ENCODE measurements at places on chromosomes 6 and 20.

- DNase-seq, result no peak
Observed at GRCh38 chr6:150634176-150634963, 34.7 kb downstream of the PLEKHG1 start.

DNA sequence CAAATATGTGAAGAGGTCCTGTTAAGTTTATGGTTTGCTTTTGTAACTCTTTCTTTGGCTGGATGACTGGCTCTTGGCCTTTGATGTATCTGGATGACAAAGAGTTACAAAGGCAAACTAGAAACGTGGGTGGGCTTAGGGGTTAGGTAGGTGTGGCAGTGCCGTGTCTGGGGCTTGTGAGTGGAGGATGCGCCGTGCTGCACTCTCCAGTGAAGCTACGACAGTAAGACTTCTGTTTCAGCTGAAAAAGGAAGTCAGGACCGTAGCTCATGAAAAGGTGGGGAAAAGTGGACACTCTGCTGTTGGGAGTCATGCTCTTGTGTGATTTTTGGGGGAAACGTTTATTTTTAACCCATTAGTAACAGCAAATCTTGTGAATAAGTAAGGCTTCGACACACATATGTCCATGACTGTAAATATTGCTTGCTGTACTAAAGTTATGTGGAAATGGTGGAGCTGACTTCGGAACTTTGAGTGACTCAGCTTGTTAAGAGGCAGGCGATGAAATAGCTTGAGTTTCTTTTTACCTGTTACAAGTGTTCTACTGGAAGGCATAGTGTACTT lies 45.6 kb downstream of the DUSP22 start:
- peak; percentile 38 for DNase-seq

GRCh38 chr6:155882527-155883333 lies 427.1 kb upstream of the NOX3 start:
- no peak for DNase-seq

GRCh38 chr20:49433333-49433732 lies 49.1 kb downstream of the KCNB1 start:
- DNase-seq, result no peak

- DNase-seq, result no peak
Observed at GRCh38 chr6:51300510-51300909, 481.8 kb downstream of the TFAP2B start.

GRCh38 chr20:44471481-44471882 lies 4.2 kb upstream of the TTPAL start:
- DNase-seq, result no peak

GRCh38 chr6:118391086-118391485 lies 157.0 kb upstream of the PLN start:
- DNase-seq, result no peak

GRCh38 chr6:109301418-109301817 lies 80.8 kb downstream of the CD164 start:
- DNase-seq, result no peak

GRCh38 chr20:47453167-47453782 lies 48.4 kb upstream of the NCOA3 start:
- peak; percentile 70 for DNase-seq

GRCh38 chr6:34131326-34132290 lies 14.3 kb downstream of the GRM4 start:
- DNase-seq, result no peak

DNA sequence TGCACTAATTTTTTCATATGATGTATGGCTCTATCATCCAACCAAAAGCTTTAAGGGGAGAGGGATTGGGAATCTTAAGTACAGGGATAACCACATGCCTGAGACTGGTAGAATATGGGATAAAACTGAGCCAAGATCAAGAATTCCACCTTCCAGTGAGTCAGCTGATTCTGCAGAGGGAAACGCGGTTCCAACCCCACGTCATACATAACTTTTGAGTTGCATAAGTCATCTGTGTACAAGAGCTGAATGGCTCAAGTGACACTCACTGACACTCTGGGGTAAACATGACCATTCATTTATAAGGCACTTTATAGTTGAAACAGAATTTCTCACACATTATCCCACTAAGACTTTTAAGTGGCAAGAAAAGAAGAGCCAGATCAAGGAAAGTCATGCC lies 16.4 kb downstream of the TRIM27 start:
- no peak for DNase-seq

DNA sequence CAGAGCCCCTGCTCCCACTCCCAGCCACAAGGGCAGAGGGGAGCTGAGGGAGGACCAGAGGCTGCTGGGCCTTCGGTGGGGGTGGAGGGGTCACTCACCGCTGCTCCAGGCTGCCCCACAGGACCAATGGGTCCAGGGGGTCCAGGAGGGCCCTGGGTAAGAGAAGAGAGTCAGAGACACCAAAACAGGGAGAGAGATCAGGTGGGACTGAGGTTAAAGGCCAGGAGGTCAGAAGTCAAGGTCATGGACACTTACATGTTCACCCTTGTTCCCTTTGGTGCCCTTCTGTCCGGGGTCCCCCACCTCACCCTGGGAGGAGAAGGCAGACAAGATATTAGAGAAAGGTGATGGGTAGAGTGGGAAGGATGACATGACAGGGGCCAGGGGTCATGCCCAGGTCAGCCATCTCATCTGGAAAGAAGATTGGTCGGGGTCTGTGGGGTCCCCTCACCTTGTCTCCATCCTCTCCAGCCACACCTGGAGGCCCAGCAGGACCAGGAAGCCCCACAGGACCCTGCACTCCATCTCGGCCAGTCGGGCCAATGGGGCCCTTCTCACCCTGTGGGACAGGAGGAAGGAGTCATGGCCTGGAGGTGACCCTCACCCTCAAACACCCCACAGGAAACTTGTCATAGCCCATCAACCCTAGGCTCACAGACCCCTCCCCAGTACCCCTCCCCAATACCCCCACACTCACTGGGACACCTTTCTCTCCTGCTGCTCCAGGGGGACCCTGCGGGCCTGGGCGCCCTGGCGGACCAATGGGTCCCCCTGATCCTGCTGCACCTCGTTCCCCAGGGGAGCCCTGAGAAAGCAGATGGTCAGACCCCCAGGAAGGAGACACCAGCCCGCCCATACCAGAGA lies 21.0 kb downstream of the COL11A2 start:
- DNase-seq, result no peak

GRCh38 chr6:114301596-114302219 lies 41.1 kb downstream of the HS3ST5 start:
- DNase-seq, result no peak

GRCh38 chr6:119649531-119649930 lies 300.0 kb upstream of the MAN1A1 start:
- no peak for DNase-seq

- DNase-seq, result no peak
Observed at GRCh38 chr20:36268440-36269342, 32.4 kb downstream of the AAR2 start.

- DNase-seq, result peak; percentile 68
Observed at GRCh38 chr20:50980071-50980681, 21.6 kb downstream of the MOCS3 start.

- DNase-seq, result no peak
Observed at GRCh38 chr6:156126535-156126934, 650.6 kb upstream of the ARID1B start.

DNA sequence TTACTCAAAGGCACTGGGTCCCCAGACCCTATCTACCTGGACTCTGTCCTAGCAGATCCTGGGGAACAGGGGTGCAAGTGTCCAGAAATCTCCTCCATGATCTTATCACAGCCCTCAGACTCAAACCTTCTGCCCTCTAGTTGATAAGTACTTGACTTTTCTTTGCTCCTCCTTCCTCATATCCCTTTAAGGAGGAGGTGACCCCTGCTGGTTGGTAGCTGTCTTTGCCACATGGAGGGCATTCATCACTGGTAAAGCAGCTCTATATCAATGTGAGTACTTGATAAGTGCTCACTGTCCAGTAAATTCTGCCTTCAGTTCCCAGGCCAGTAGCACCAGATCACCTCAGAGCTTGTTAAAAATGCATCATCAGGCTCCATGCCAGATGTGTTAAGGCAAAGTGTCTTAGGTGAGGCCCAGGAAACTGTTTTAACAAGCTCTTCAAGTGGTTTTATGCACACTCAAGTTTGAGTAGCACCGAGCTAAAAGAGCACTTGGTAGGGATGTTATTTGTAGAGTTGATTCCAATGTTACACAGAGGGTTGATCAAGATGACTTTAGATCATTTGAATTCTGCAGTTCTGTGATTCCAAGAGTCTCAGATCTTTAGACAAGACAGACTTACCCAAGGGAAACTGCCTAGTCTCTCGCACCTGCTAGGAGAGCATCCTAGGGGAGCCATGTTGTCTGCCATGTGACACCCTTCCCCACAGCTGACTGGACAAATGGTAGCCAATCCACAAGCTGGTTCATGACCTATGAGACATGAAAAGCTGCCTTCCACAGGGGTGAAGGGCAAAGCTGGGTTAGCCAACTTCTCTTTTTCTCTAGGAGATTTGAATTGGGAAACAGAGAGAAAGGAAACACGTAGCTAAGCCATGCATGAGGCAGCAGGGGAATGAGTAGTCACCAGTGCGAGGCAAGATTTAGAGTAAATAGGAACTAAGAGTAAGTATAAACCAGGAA lies 18.6 kb downstream of the TREML2 start:
- DNase-seq, result peak; percentile 58

GRCh38 chr6:53465732-53466131 lies 79.2 kb downstream of the GCLC start:
- DNase-seq, result no peak

DNA sequence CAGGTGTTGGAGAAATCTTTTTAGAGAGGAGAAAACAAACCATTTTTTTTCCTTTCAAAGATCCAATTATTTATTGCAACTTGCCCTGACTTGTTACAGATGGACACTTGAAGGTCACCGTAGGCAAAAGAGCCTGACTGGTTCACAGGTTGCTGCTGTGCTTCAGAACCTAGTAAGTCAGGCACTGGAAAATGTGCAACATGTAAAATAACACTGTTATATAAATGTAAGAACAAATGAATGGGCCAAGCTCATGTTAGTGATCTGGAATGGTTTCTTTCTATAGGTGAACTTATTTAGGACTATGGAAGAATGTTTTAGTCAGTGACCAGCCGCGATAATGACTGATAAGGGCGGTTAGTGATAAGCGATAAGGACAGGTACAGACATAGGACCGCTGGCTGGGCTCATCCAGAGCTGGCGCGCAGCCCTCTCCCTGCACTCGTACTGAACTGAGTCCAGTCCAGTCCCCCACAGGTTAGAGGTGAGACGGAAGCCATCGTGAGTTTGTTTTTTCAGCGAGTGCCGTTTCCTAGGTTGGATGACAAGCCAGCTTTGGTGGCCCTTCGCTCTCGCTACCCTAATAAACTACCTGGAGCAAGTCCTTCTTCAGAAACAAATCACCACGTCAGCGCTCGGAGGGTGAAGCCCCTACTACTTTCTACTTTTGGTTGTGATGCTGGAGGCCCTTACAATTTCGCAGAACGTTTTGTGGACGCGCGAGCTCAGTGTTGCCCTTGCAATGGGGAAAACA lies 94.4 kb upstream of the PRDM1 start:
- DNase-seq, result peak; percentile 22

- DNase-seq, result no peak
Observed at GRCh38 chr20:44054849-44055248, 132.1 kb downstream of the JPH2 start.

DNA sequence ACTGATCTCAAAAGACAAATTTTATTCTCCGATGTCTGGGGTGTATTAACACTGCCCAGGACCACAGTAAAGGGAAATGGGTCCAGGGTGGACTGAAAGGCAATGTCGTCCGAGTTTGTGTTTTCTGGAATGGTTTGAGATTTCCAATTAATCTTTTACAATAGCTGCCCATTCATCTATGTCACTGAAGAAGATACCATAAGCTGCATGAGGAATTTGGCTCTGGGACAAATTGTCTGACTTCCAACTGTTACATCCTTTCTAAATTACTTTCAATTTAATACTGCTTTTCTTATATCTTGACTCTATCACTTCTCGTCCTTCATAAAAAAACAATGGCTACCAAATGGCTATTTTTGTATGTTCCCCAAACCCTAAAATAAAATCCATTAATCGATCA lies 130.7 kb upstream of the KCNK16 start:
- DNase-seq, result no peak

DNA sequence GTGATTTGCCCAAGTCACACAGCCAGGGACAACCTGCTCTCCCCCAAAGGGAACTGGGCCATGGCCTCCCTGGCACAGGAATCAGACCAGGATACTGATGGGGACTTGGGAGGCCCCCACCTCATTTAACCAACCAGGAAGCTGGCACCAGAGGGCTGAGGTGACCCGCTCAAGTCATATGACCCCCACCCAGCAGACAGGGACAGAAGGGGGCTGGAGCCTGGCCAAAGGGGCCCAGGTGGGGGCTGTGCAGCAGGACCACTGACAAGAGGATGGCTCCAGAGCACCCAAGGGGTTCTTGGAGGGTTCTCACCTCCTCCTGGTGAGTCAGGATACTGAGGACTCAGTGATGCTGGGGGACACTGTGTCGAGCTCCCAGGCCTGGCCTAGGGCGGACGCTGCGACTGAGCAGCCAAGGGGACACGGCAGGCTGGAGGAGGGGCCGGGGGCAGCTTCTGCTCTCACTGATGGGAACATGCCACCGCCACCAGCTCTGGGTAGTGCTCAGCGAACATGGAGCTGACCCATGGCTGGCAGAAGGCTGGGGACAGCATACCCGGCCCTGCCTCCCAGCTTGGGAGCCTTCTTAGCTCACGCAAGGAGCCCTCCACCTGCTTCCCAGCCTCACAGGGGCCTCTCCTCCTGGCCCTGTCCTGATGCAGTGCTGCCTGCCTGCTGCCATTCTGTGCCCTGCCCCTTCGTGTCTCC lies 1.2 kb downstream of the CST7 start:
- no peak for DNase-seq

DNA sequence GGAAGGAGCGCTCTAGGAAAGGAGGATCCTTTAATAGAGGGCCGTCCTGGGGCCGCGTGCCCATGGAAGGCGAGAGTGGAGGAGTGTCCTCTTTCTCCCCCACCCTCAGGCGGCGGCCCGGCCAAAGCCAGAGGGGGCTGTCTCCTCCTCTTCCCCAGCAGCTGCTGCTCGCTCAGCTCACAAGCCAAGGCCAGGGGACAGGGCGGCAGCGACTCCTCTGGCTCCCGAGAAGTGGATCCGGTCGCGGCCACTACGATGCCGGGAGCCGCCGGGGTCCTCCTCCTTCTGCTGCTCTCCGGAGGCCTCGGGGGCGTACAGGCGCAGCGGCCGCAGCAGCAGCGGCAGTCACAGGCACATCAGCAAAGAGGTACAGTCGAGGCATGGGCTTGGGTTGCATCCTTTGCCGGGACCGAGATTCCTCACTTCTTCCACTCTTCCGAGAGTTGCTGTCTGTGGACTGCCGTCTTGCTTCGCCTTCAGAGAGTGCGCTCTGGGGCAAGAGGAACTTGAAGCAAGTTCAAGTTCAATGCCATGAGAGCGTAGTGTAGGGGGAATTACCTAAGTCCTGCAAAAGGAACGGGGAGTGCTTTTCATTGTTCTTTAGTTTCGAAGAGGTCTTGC lies at the start of gene LAMA2:
Gene LAMA2, plus strand, starts transcription at position 148 of the 621 bp plus-strand sequence. Its CDS starts 108 bp downstream, at position 256.
- peak; percentile 3 for DNase-seq

DNA sequence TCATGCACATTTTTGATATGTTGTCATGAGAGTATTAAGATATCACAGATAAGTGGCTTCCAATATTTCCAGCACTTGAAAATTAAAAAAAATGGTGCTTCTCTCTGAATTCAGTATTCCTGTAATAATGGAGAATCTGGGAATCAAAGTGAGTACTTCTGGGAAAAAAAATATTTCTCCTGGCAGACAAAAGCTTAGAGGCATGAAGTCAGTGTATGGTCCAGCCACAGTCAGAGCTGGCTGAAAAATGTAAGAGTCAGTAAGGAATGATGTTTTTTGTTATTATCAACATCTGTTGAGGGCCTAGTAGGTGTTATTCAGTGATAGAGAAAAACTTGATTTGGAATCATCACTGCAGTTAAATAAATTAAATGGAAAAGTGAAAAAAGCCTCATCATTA lies 3.2 kb upstream of the RFPL4B start:
- DNase-seq, result no peak

Data from stimulated activated CD4-positive, alpha-beta T cell treated with anti-CD3 and anti-CD28 coated beads, Interleukin-1b, Interleukin-23, amount 100 ng/mL, for 48 hours (primary cell).